Activated T-helper 1 cell treated with anti-CD3 and anti-CD28 coated beads, Interleukin-2, amount 50 U/mL, for 16 hours (primary cell): ENCODE measurements at places on chromosomes 3 and 15.

- no peak for DNase-seq
Observed at GRCh38 chr3:149509526-149509925, 35.0 kb downstream of the TM4SF4 start.

DNA sequence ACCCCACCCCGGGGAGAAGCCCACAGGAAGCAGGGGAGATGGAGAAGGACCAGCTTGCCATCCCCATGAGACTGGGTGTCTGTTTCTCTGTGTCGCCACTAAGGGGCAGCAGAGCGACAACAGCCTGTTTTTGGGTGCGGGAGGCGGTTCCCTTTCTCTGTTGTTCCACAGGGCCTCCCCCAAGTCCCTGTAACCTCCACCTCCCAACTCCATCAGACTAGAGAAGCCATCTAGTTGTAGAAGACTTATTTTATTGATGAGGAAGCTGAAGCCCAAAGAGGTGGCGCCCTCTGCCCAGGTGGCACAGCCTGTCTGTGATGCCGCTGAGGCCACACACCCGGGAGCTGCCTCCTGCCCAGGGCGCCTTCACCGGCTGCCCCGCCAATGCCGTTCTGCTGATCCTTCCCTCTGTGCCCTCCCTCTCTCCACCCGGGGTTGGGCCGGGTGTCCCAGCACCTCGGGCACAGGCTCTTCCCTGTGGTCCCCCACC is 3.9 kb upstream of the CCDC9B start:
- peak; percentile 44 for DNase-seq

GRCh38 chr15:95287720-95288103 is 1042.8 kb upstream of the NR2F2 start:
- no peak for DNase-seq

GRCh38 chr3:99960941-99961340 is 143.3 kb downstream of the CMSS1 start:
- no peak for DNase-seq

DNA sequence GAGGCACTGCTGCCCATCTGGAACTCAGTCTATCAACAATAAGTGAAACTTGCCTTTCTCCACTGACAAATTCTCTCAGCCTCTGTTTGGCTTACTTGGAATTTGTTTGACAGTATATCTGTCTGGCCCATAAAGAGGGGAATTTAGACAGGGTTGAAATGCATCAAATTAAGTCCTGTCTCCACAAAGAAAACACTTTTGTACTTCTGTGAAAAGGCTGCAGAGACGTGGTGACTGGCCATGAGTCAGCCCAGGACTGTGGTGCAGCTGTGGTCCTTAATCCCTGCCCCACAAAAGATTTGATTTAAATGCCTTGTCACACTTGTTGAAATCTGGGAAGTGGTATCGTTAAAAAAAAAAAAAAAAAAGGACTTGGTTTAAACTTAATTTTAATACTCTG is 47.5 kb downstream of the RYR3 start:
- DNase-seq, result no peak

- no peak for DNase-seq
Observed at GRCh38 chr15:90982135-90982534, 12.2 kb downstream of the PRC1 start.

DNA sequence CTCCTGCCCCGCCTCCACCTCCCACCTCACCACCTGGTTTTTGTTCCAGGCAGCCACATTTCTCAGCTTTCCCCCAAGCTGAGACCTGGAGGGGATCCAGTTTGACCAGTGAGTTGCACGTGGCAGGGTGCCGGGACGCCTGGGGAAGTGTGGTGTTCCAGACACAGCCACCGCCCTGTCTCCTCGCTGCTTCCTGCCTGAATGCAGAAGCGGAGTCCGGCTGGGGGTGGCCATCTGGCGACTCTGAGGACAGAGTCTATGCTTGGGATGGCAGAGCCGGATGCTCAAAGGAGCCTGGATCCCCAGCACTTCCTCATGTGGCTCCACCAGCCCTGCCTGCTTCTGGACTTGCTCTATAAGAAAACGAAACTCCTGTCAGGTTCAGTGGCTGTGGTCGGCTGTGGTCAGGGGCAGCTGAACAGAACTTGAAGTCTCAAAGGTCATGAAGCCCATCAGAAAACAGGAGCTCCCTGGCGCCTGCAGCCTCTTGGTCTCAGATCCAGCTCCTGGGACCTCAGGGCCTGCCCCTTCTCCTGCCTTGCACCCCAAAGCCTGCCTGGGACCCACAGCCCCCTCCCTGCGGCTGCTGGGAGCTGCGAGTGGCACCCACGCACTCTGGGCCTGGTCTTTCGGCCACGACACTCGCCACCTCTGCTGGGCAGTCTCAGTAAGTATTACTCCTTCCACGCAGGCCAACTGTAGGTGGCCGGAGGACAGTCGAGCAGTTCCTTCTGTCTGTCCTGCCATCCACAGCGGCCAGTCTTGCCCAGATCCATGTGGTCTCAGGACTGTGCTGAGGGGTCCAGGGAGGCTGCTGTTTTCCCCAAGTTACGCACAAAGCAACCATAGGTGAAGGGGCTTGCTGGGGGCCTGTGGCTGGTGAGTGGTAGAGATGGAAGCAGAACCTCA is 112.8 kb upstream of the MEF2A start:
- no peak for DNase-seq

DNA sequence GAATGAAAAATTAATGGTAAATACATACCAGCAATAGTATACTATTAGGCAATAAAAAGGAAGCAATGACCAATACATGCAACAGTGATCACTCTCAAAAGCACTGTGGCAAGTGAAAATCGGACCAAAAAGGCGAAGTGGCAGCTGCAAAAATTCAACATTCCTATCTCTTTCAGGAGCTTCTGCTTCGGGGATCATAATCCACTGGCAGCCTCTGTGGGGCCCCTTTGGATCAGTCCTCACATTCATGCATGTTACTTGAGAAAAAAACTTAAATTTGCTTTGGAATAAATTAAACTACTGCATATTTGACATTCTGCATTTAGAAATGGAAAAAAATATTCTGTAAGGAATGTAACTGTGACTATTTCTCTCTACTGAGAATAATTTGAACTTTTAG is 425.6 kb downstream of the NR2F2 start:
- DNase-seq, result no peak

DNA sequence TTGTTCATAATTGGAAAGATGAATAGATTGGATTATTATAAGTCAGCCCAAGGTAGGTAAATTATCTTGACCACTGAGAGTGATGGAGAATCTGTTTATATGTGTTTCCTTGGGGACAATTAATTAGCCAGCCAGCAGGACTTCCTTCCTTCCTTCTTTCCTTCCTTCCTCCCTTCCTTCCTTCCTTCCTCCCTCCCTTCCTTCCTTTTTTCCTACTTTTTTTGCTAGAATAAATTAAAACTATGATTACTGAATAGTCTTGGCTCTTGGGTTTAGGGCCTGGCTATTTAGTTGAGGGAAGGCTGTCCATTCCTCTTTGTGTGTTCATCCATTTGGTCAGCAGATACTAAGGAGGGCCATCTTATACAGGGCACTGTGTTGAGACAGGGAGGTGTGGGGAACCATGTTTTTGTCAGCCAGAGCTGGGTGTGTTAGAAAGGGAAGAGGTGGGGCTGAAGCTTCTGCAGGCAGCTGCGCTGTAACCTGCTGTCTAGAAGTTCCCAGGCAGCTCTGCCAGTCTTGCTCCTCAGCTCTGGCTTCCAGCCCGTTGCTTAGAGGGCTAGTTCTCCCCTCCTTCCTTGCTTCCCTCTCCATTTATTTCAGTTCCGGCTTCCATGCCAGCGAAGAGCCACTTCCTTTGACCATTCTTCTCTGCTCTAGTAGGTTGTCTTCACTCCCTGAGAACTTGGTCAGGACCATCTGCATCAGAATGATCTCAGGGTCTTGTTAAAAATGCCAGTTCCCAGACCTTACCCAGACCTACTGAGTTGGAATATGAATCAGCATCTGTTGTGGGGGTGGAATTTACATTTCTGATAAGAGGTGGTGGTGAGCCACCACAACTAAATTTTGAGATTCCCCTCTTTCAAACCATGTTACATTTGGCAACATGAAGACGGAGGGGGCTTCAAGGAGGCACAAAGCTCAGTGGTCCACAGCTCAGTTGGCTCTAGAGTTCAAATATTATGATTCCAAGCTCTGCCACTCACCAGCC is 113.9 kb downstream of the DGKG start:
- no peak for DNase-seq

GRCh38 chr3:195893516-195893915 is 14.8 kb downstream of the TNK2 start:
- no peak for DNase-seq

DNA sequence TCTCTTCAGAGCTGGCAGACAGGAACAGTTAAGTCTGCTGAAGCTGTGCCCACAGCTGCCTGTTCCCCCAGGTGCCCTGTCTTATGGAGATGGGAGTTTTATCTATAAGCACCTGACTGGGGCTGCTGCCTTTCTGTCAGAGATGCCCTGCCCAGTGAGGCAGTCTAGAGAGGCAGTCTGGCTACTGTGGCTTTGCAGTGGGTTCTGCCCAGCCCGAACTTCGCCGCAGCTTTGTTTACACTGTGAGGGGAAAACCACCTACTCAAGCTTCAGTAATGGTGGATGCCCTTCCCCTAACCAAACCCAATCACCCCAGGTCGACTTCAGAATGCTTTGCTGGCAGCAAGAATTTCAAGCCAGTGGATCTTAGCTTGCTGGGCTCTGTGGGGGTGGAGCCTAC is 91.2 kb downstream of the SLC25A26 start:
- no peak for DNase-seq

- DNase-seq, result no peak
Observed at GRCh38 chr15:57532731-57533447, 58.8 kb upstream of the MYZAP start.

DNA sequence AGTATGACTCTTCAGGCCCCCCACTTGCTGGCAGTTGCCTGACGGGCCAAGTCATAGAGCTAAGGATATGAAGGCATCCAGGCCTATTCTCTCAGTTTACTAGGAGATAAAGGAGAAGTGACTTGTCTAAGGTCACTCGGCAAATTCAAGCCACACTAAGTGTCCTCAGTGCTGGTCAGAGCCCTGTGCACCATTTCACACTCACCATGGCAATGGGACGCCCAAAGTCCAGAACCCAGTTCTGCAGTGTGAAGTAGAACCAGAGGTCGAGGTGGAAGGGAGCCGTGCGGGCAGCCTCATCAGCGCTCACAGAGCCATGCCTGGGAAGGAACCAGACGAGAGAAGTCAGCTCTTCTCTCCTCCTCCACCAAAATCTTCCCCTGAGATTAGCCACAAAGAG is 11.2 kb downstream of the CLN6 start:
- no peak for DNase-seq

DNA sequence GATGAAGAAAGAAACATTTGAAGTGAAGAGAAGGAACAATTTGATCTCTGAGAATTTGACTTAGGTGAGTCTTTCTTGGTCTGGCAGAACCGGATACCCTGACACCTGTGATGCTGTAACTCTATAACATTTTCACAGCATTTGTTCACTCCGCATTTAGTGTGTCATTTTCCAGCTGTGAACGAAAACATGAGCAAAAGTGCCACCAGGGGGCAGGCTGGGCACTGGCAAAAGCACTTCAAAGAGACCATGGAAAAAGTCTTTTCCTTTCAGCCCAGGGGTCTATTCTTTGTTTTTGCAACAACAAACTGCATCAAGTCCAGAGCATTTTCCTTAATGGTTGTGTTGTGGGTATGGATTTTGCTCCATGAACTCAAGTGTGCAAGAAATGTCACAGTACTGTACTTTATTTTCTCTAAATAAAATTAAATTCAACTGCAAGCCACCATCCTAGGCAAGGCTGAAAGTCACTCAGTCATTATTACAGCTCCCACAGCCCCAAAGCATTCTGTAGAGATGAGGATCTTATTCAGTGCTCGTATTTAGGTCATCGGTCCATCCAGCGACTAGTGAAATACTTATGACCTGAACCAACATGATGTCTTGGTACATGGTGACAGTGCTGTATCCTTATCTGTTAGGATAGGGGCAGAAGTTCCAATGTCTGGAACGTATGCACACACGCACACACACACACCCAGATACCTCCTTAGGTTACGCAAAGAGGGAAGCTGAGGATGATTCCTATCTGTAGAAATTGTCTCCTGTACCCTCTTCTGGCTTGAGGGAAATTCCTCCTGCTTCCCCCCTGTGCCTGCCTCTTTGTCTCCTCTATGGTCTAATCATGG is 125.5 kb downstream of the GADL1 start:
- DNase-seq, result peak; percentile 47
